Inflammatory macrophage (primary cell): ENCODE measurements at places on chromosomes 4 and X.

- DNase-seq = no peak
These were observed 537.4 kb upstream of the MAGEB18 start for GRCh38 chrX:25600776-25601175.

- DNase-seq = peak; percentile 78
These were observed at the start of gene ARHGAP24 for GRCh38 chr4:85474818-85475630. Gene ARHGAP24 (plus strand): TSS chr4:85475150.

DNA sequence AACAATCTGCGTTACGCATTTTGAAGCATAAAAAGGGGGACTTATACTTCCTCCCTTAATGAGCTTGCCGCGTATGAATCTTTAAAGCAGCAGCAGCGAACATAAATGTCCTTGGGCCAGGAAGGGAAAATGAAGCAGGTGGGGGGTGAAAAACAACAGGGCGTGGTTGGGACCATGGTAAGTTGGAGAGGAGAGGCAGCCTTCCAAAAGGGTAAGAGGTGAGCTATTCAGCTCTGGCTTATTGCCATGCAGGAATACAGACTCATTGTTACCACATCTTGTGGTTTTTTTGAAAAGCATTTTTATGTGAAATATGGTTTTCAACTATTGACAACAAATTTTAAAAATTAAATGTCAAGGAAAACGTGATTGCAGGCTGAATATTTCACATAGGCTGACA is 710.7 kb upstream of the FAM241A start:
- DNase-seq = no peak

- no peak for DNase-seq
These were observed 197.9 kb downstream of the SHOX start for GRCh38 chrX:828411-828959.

DNA sequence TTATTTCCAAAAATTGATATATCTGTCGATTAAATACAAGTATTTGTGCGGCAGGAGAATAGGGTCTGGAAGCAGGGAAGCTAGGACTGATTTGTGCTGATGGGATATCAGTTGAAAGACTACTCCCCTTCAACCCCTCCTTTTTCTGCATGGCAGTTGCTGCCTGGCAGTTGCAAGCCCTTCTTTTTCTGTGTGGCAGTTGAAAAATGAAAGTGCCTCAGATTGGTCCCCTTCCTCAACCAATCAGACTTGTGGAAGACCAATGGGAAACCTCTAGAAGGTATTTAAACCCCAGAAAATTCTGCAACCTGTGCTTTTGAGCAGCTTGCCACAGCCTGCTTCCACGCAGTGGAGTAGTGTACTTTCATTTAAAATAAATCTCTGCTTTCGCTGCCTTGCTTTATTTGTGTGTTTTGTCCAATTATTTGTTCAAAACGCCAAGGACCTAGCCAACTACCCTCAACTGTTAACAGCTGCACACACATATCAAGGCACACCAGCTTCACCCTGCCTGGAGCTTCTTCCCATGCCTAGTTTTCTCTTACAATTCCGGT is 1.5 kb upstream of the TMA16 start:
- DNase-seq = no peak

GRCh38 chrX:14505648-14506047 is 23.7 kb upstream of the GLRA2 start:
- DNase-seq = no peak

GRCh38 chr4:10960389-10960788 is 275.8 kb upstream of the CLNK start:
- DNase-seq = no peak

DNA sequence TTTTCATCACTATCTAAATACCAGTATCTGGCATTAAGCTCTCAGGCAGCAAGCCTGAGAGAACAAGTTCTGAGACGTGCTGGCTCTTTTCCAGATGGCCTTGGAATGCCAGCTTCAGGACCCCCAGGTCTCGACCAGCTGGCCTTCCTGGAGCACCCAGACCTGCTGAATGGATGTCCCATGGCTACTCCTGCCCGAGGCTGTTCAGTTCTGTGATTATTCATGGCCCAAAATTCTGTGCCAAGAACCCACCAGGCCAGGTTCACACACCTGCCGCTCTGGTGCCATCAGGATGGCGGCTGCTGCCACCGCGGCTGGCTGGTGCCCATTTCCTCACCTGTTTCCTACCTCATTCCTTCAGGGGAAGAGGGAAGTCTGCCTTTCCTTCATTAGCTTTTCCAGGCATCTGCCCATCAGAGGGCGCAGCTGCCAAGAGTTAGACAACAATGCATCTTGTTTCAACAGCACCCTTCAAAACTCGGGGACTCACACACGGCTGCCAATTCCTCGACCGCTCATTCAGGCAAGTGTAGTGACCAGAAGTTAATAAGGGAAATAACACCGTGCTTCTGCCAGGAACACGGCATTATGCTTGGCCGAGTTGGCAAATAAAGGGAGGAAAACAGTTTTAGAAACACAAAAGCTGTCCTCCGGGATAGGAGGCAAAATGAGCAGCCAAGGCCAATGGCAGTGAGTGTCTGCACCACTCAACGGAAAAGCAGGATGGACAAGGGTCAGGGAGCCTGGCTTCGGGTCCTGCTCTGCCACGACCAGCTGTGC is 173.8 kb downstream of the NSUN7 start:
- DNase-seq = no peak

DNA sequence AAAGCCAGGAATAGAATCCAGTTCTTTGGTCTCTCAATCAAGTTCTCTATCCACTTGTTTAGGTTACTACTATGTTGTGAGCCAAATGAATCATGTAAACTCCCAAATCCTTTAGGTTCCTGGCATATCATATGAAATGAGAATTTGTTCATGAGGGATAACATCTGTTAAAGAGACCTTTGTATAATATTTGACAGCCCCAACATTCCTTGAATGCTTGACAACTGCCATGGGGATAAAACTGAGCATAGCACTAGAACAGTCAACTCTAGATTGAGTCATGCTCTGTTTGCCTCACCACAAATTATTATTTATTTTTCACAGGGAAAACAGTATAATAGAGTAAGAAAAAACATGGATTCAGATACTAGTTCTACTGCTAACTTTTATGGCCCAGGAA is 93.3 kb downstream of the NAA11 start:
- no peak for DNase-seq

GRCh38 chr4:57430726-57431125 is 320.5 kb upstream of the IGFBP7 start:
- no peak for DNase-seq

- DNase-seq = no peak
These were observed 1.2 kb downstream of the ELF2 start for GRCh38 chr4:139175646-139176301.

DNA sequence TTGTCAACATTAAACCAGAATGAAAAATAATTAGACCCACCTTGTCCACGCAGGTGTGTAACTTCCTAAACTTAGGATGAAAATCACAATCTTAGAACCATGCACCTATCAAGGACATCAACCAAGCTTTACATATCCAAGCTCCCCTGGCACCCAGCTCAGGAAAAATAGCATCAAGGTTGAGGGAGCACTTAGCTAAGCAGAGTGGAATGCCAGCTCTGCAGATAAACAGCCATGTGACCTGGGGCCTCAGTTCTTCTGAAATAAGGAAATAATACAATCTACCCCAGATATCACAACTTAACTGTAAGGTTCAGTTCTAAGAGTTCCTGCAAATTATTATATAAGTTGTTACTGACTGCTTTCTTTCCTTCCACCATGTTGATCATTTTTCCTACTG is 64.7 kb downstream of the DHX15 start:
- no peak for DNase-seq

DNA sequence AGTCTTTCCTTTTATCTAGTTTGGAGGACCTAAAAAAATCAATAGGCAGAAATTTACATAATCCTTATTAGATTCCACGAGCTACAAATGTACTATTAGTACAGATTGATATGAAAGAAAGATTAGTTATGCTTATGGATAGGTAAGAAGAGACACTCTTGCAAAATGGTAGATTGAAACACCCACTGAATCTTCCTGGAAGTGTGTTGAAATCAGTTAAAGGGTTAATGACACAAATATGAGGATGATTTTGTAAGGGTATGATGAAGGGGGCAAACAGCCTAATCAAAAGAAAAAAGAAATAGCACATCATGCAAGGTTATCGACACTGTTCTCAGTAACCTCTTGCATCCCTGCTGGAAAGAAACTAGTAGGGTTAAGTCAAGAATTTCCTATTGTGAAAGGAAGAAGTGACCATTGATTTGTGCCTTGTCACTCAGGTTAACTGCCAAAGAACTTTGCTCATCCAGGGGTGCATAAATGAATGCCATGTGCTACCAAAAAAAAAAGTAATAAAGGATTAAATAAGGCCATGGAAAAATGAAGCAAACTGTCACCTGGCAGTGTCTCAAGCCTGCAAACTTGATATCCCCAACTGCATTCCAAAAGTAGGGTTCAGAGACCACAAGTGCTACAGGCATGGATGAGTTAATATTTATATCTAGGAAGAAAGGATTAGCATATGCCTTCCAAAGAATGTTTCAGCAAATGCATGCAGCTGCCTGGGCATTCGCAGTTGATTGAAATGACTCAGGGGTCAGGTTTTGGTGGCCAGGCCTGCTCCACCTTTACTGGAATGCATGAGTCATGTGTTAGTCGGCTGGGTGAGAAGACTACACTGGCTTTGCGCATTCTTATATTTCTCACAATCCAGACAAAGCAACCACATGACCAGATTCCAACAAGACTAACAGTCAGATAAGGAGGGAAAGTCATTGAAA is 78.3 kb upstream of the ATXN3L start:
- no peak for DNase-seq

GRCh38 chr4:77043507-77044136 is 32.2 kb downstream of the CCNI start:
- DNase-seq = no peak

- DNase-seq = no peak
These were observed 772.3 kb downstream of the FAT4 start for GRCh38 chr4:126087101-126087500.

GRCh38 chrX:8960957-8961468 is 72.9 kb downstream of the FAM9B start:
- DNase-seq = peak; percentile 45

GRCh38 chrX:104183685-104184084 is 17.4 kb downstream of the FAM199X start:
- no peak for DNase-seq

DNA sequence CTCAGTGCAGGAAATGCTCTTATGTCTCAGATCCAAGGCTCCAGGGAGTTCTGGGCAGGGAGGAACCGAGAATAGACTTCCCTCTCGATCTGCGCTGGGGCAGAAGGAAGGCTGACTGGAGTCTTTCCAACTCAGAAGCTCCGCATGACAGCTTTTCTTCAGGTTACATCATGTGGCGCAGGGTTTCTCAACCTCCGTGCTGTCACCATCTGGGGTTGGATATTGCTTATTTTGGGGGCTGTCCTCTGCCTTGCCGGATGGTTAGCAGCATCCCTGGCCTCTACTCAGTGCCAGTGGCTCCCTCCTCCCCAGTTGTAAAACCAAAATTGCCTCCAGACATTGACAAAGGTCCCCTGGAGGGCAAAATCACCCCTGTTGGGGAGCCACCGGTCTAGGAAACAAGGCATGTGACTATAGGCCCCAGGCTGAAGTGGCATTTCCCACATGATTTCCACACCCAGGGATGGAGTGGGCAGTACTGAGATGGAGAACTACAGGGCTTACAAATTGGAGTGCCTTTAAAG is 21.4 kb downstream of the REELD1 start:
- DNase-seq = peak; percentile 94

- no peak for DNase-seq
These were observed 88.5 kb upstream of the GPR34 start for GRCh38 chrX:41600291-41600690.

- DNase-seq = no peak
These were observed 24.5 kb upstream of the CPLX1 start for GRCh38 chr4:850323-850945.

- no peak for DNase-seq
These were observed 72.9 kb upstream of the PRDM5 start for GRCh38 chr4:120995266-120996010.

DNA sequence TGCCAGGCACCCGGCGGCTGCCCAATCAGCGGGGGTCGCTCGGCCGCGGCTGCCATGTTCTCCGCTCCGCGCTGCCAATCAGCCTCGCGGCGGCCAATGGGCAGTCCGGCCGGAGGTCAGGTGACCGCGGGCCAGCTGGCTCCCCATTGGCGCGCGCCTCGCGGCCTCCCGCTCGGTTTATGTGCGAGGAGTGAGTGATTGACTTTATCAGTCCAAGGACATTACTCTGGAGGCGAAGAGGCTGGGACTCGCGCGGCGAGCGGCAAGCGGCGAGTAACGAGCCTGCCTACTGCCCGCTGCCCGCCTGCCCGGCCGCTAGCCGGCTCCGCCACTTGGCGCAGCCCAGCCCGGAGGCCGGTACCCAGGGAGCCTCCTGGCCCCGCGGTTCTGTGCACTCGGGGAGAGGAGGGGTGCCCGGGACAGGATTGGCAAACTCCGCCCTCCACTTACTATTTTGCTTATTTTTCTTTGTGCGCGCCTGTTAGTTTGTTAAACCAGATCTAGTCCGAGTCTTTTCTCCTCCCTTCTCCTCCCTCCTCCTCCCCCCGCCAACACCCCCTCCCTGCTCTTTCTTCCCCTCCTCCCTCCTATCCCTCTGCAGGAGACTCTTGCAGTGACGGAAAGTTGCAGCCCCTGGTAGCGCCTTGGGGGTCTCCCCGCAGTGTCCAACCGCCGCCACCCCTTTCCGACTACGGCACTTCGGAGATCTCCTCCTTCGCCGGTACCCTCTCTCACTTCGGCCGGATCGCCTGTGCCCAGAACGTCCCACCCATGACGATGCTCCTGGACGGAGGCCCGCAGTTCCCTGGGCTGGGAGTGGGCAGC is at the start of gene ZIC3:
ZIC3 (plus strand) TSS at position 207 of the 825 bp plus-strand sequence; CDS start at position 772, 565 bp downstream.
- DNase-seq = peak; percentile 3

- DNase-seq = no peak
These were observed 40.5 kb downstream of the FABP2 start for GRCh38 chr4:119281393-119281792.

DNA sequence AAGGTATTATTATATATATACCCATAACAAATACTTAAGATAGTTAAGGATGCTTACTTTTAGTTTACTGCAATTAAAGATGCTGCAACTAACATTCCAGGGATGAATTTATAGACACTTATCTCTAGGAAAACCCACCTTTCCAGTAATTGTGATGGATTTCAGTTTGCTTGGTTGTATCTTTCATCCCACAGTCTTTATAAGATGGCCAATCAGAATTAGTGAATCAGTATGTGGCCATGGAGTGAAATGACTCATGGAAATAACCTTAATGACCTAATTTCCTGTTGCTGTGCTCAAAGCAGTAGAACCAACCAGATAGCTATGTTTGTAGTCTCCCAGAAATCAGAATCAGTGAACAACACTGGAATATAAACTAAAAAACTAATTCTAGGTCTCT is 26.4 kb downstream of the MOSPD2 start:
- DNase-seq = peak; percentile 6
